Activated CD4-positive, alpha-beta T cell treated with anti-CD3 and anti-CD28 coated beads for 36 hours (primary cell): ENCODE measurements at places on chromosomes 1 and 21. TPM values are rescaled to one million over a fixed set of nuclear protein-coding genes. Genes with fewer than 3 reads are reported as not detected.
A peak's percentile ranks its signal among the peaks of the same experiment; 100 is the strongest.

- DNase-seq = no peak
Measured at GRCh38 chr1:47655521-47656300, 217.9 kb downstream of the FOXD2 start.

DNA sequence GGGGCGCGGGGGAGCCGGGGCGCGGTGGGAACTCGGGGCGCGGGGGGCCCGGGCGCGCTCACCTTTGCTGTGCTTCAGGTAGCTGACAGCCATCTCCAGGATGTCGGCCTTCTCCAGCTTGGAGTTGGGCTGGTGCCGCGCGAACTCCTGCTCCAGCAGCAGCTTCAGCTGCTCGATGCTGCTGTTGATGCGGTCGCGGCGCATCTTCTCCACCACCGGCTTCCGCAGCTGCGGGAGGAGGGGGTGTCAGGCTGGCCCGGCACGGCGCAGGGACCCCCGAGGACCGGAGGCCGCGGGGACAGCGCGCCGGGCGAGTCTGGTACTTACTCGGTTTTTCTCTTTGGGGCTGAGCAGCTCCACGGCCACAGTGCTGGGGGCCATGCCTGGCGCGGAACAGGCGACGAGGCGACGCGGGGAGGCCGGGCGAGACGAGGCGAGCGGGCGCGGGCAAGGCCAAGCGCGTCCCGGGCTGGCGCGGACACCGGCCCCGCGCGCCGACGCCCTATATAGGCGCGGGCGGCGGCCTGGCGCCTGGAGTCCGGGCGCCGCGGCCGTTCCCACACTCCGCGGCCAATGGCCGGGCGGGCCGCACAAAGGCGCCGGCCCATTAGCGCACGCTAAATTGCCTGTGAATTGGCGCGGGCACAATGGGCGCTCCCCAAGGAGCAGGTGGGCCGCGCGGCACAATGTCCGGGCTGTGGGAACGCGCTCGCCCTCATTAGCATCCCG is at the start of gene HES5:
TSS of gene HES5 (minus strand) at position 480 of the 729 bp plus-strand sequence. CDS start at position 381, 99 bp downstream.
- peak; percentile 36 for DNase-seq

DNA sequence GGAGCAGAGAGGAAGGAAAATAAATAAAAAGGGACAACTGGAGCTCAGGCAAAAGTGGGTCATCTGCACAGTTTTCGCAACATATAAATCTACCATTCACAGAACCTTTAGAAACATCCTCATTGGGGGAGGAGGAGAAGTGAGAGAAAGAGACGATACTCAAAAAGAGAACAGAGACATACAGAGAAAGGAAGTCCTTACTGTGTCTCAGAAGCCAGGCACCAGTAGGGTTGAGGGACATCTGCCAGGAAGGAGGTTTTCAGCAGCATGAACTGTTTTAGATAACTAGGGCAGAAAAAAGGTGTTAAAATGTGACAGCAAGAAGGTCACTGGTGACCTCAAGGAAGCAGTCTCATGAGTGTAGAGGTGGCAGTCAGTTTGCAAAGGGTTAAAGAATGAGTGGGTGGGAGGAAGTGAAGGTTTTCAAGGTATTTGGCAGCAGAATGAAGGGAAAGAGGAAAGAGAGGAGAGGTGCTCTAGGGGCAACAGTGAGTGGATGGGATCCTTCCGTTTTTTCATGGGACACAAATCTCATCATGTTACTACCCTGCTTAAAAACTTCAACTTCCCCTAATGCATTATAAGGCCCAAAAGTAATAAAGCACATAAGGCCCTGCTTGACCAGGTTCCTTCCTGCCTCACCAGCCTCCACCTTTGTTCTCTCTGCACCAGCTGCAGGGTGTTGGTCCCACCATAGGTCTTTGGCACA is 9.5 kb downstream of the JAK1 start:
- peak; percentile 75 for DNase-seq

DNA sequence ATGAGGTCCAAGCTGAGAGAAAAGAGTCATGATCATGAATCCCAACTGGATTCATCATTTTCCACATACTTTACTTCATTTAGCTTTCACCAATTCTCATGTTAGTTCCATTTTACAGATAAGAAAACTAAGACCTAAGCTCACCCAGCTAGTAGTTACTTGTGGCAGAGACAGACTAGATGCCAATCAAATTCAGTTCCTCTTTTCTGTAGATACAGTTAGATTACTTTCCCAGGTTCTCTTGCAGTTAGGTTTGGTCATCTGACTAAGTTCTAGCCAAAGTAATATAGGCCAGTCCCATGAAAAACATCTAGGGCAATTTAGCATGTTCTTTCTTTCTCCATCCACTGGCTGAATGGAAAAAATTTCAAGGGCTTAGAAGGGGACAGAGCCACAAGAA is 8.9 kb upstream of the KCND3 start:
- DNase-seq = no peak

CSMD2 gene
- total RNA-seq = not detected

FAF1 gene
- total RNA-seq = 64.5 TPM

OR2AK2 gene
- not detected for total RNA-seq

LCE2C gene
- not detected for total RNA-seq

CD84 gene
- total RNA-seq = 17.8 TPM
